ENCODE measurements at places on chromosomes 11 and 22.

GRCh38 chr11:112178428-112178827 lies 3.1 kb downstream of the BCO2 start:
- DNase-seq: no peak

- no peak for DNase-seq
Measured at GRCh38 chr11:11263238-11264005, 89.6 kb downstream of the CSNK2A3 start.

DNA sequence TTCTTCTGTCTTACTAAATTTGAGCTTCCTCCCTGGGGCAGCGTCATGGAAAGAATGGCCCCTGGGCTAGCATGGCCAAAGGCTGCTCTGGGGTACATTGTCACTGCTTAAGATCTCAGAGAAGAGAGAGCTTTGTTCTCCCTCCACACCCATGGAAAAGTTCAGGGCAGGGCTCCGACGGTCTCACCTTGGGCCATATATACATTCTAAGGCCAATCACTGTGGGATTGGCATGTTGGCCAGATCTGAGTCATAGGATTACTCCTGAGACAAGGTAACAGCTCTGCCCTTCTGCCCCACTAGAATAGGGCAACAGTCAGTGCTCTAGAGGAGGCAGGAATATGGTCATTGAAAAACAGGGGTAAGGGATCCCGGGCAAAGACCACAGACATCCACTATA lies 56.2 kb downstream of the BUD13 start:
- no peak for DNase-seq

DNA sequence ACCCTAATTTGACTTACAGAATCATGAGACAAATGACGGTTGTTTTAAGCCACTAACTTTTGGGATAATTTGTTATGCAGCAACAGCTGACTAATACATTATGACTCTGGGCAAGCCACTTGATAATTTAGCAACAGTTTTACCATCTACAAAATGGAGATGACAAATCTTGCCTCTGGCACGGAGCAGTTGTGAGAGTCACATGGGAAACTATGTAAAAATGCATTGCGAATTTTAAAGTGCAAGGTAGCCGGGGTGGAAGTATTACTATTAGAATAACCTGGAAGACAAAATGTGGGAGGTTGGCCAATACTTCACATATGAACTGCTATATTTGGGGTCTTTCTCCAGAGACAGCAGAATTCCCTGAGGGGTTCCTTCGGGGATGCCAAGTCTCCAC lies 328.7 kb downstream of the CTTN start:
- no peak for DNase-seq

- DNase-seq: no peak
Measured at GRCh38 chr22:35991168-35991567, 37.5 kb downstream of the RBFOX2 start.

Measured in activated CD4-positive, alpha-beta T cell treated with anti-CD3 and anti-CD28 coated beads, Interleukin-10, Interleukin-2, amounts not matched to agents 100 ng/mL and 50 ng/mL, durations not matched to agents 16 hours and 8 hours (primary cell).